ENCODE measurements at places on chromosomes 2 and 18.

- DNase-seq = no peak
Measured at GRCh38 chr2:208595386-208596275, 189.0 kb downstream of the PTH2R start.

DNA sequence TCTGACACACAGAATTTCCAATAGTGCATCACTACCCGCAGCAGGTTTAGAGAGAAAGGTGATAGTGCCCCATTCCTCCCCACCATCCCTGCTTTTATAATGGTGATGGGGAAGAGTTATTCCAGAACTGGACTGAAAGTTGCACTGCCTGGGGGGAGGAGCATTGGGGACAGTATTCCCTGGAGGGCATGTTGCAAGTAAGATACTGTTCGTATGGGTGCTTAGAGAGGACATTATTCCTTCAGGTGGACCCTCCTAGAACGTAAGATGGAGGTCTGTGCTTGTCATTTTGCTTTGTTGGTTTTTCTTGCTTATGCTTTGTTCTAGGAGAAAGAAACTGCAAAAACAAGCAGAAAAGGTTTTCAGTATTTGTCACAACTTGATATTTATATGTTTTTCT, 23.7 kb downstream of the MRPS9 start:
- DNase-seq = no peak

DNA sequence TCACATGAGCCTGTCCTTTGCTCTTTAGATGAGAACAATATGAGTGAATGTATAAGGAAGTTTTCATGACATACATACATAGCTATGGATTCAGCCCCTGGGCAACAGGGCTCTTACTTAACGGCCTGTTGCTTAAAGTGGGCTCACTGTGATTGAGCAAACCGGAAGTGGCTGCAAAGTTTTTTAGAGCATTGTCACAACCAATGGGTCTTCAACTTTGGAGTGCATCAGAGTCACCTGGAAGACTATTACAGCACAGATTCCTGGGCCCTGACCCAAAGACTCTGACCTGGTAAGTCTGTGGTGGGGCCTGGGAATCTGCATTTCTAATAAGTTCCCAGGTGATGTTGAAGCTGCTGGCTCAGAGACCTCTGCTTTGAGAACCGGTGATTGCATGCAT, 106.3 kb upstream of the SEC11C start:
- no peak for DNase-seq

DNA sequence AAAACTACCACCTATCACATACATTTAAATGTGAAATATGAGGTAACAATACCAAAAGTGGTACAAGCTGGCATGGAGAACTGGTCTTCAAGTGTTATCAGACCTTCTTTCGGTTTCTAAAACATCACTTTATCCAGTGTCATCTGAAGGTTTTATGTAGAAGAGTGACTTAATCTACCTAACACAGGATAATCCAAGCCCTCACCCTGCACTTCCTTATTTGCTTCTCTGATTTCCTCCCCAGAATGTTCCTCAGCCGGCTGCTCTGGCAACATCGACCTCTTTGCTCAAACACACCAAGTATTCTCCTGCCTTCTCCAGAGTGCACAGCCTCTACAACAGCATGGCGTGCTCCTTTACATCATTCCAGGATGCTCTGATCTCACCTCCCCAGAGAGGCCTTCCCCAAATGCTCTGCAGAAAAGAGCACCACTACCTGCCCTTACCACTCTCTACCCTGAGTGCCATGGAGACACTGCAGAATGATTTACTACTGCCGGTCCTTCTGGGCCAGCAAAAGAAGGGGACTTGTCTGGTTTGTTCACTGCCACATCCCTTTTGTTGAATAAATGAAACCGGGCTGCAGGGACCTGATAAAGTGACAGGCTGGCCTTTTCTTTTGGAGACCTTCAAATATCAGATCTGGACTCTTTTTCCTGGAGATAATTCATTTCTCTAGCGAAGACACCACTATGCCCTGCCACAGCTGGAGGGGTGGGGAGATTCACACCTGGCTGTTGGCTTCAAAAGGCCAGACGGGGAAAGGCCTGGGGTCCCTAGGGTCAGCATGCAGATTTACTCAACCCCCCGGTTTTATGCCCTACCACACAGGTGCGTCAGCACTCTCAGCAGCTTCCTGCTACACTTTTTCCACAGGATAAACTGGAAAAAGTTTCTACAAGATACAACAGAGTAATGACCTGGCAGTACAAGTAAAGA, 42.0 kb downstream of the TTR start:
- DNase-seq = no peak

DNA sequence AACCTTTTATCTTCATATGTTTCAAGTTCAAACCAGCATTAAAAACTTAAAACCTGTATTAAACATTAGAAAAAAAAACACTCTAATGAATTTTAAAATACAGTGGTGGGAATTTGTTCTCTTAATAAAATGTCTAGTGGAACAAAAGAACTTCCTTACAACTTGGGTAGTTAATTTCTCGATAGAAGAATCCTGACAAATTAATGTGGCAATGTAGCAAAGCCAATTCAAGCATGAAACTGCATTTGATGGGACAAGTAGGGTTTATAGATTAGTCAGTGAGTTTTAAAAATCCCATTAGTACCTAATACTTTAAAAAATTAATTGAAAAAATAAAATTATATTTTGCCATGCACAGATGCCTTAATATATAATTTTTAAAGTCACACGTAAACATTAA, 59.4 kb downstream of the PDE1A start:
- no peak for DNase-seq

DNA sequence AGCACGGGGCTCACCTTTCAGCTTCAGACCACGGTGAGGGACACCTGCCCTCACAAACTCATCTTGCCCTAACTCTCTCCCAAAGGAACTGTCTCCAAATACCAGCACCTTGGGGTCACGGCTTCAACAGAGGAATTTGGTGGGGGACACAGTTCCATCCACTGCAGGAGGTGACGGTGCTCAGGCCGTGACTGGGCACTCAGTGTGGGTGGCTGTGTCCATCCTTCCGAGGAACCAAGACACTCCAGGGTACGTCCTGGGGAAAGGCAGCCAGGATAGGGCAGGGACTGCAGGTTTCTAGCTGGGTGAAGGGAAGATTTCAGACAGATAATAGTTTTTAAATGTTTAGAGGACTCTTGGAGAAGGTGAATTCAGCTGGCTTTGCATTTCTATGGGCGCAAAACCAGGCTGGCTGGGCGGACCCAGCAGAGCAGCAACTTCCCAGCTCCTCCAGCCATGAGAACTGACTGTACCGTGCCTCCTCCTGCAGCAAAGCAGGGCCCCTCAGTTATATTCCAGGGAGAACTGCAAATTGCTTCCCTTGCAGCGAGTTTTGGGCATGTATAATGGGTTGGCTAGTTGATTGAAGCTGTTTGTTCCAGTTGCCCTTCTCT, 23.9 kb upstream of the ALLC start:
- peak; percentile 57 for DNase-seq

GRCh38 chr2:192687015-192687414, 492.3 kb upstream of the TMEFF2 start:
- no peak for DNase-seq

- no peak for DNase-seq
Measured at GRCh38 chr2:160381425-160381951, 112.1 kb downstream of the RBMS1 start.

- no peak for DNase-seq
Measured at GRCh38 chr2:72822794-72823193, 3.0 kb downstream of the EXOC6B start.

- DNase-seq = no peak
Measured at GRCh38 chr18:63154350-63155152, 165.0 kb downstream of the BCL2 start.

- no peak for DNase-seq
Measured at GRCh38 chr2:196609806-196610205, 29.7 kb upstream of the CCDC150 start.

DNA sequence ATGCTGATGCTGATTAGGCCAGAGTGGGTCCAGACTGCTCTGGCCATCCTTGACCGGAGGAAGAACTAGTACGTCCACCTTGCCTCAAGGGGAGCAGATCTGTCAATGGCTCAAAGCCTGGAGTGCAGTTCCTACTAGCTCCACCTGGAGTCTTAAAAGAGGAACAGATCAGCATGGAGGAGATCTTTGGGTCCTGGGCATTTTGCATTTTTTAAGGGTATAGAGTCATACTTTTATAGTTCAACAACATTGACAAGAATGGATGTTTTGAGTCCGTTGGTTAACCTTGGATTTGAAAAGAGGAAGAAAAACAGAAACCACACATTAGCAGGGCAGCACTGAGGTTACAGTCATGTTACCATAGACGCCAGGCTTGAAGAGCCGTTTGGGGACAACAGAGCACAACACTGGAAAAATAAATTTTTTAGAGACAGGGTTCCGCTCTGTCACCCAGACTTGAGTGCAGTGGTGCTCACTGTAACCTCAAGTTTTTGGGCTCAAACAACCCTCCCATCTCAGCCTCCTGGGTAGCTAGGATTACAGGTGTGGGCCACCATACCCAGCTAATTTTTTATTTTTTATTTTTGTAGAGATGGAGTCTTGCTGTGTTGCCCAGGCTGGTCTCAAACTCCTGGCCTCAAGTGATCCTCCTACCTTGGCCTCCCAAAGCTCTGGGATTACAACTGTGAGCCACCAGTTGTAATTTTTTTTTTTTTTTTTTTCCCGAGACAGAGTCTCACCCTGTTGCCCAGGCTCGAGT, 78.5 kb downstream of the PRKCE start:
- no peak for DNase-seq

- DNase-seq = no peak
Measured at GRCh38 chr2:24915796-24916195, 4.2 kb downstream of the ADCY3 start.

GRCh38 chr2:204791230-204791629, 246.0 kb downstream of the PARD3B start:
- no peak for DNase-seq

- no peak for DNase-seq
Measured at GRCh38 chr18:12315911-12316310, 7.9 kb downstream of the TUBB6 start.

- no peak for DNase-seq
Measured at GRCh38 chr2:21461754-21462240, 338.0 kb downstream of the TDRD15 start.

DNA sequence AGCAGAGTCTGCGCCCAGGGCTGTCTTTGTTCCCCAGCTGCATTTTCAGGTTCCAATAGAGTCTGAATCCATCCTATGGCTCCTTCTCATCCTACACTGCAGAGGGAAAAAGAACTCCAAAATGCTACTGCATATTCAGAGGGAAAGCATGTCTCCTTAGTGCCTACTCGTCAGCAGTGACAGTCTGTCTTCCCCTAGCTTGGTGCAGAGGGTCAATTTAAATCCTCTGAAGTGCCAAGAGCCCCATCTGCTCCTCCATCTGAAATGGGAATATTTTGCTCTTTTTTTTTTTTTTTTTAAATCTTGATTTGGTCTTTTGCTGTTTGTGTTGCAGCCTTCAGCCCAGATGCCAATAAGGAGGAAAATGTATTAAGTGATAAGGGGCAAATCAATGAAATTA, 199.3 kb downstream of the RNF144A start:
- DNase-seq = peak; percentile 86

- DNase-seq = no peak
Measured at GRCh38 chr2:201228271-201228911, 31.9 kb upstream of the CASP8 start.

GRCh38 chr2:161980976-161981375, 93.0 kb downstream of the DPP4 start:
- no peak for DNase-seq

- DNase-seq = no peak
Measured at GRCh38 chr2:144465749-144466148, 54.2 kb downstream of the ZEB2 start.

DNA sequence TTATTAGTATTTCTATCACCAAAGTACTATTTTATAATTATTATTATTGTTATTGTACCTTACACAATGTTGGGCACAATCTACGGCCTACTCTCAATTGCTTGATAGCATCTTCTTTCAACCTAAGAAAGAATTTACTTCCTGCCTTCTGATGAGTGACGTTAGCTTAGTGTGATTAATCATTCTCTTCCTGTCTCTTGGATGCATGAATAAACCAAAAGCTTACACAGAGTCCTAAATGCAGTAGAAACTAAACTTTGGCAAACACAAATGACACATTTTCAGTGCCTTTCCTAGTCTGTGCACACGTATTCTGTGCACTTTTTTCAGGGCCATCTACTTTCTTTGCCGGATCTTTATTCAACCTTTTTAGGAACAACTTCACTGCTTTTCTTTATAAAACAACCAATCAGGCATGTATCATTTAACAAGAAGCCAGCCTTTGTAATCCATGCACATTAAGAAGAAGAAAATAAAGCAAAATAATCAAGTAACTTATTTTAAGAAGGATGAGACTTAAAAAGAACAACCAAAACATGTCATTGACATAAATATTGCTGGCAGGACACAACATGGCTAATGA, 19.1 kb downstream of the TRAK2 start:
- DNase-seq = no peak

GRCh38 chr2:230129343-230129742, 60.6 kb upstream of the SLC16A14 start:
- no peak for DNase-seq

- DNase-seq = no peak
Measured at GRCh38 chr2:181165199-181165868, 184.9 kb downstream of the UBE2E3 start.

DNA sequence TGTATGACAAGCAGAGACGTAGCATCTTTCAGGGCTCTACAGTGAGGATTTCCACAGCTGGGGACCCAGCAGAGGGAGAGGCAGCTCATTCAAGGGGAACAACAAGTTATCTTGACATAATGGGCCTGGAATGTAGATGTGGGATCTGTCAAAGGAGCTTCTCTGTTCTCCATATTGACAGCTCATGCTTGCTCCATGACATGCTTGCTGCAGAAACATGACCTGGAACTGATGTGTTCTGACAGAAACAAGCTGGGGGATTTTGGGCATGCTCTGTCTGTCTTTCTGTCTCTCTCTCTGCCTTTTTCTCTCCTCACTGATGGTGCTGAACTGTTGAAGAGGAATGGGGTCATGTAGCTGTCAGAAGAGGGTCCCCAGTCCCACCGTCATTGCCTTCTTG, 79.6 kb downstream of the MMADHC start:
- no peak for DNase-seq

- DNase-seq = no peak
Measured at GRCh38 chr2:165202239-165202638, 1.6 kb downstream of the SCN3A start.

GRCh38 chr2:42450136-42450535, 43.6 kb downstream of the KCNG3 start:
- peak; percentile 21 for DNase-seq

DNA sequence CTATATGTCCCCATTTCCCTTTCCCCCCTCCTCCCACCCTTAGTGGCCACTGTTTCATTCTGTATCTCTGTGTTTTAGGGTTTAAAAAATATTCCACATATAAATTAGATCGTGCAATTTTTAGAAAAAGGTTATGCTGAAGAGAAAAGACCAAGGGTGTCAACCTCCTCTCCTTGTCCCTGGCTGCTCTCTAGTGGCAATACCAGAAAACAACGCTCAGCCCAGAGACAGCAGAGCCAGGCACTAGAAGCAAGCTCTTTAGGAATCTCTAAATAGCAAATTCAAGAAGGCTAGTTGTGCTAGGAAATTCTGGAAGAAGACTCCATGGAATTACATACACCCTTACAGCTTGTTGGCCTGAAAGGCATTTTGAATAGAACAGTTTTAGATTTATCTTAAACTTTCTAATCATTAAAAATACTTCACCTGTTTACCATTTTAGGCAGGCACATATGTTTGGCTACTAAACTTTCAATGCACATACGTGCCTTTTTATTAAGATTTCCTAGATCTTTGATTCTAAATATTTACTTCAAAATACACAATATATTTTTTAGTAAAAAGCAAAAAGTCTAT, 35.1 kb upstream of the RASGRP3 start:
- peak; percentile 53 for DNase-seq

- no peak for DNase-seq
Measured at GRCh38 chr2:60297296-60298005, 256.0 kb downstream of the BCL11A start.

Measured in NCI-H1694 treated with DMSO at 0.1 percent for 48 hours (cell line).